Adipose tissue (tissue), 3 donors: ENCODE measurements at places on chromosomes 3 and 15. TPM values are rescaled to one million over a fixed set of nuclear protein-coding genes. Genes with fewer than 3 reads are reported as not detected.

Gene CYP1A2
- 0.07 TPM for polyA plus RNA-seq

Gene SAMMSON
- polyA plus RNA-seq = not detected

Gene GRM7
- polyA plus RNA-seq = 0.05 TPM

Gene CRABP1
- polyA plus RNA-seq = not detected

Gene WDR6
- 59.2 TPM for polyA plus RNA-seq

Gene PATL2
- polyA plus RNA-seq = 0.47 TPM

Gene CA12
- polyA plus RNA-seq = 9.6 TPM

Gene SGO1
- polyA plus RNA-seq = 0.45 TPM

Gene TRH
- polyA plus RNA-seq = 0.22 TPM

Gene FBXO40
- polyA plus RNA-seq = 0.02 TPM

Gene ISL2
- 1.7 TPM for polyA plus RNA-seq

Gene ECE2
- not detected for polyA plus RNA-seq

Gene BTLA
- polyA plus RNA-seq = not detected

Gene FBLN2
- 10.2 TPM for polyA plus RNA-seq

Gene THAP10
- polyA plus RNA-seq = 0.74 TPM

Gene HESX1
- 0.61 TPM for polyA plus RNA-seq

Gene MEX3B
- polyA plus RNA-seq = 0.58 TPM

Gene SECISBP2L
- 15.1 TPM for polyA plus RNA-seq

Gene DUOXA2
- polyA plus RNA-seq = 0.95 TPM

Gene GPR149
- not detected for polyA plus RNA-seq

Gene KBTBD13
- not detected for polyA plus RNA-seq

Gene SLC25A20
- polyA plus RNA-seq = 18.9 TPM

Gene NDN
- 95.3 TPM for polyA plus RNA-seq

Gene FAM162A
- polyA plus RNA-seq = 51.5 TPM

Gene SHF
- 1.5 TPM for polyA plus RNA-seq

Gene CGNL1
- polyA plus RNA-seq = 12.9 TPM

Gene ADAMTSL3
- 2.3 TPM for polyA plus RNA-seq

Gene HHATL
- polyA plus RNA-seq = 0.15 TPM
